LHCN-M2 (cell line): ENCODE measurements at places on chromosomes 16 and 17.

GRCh38 chr16:57656342-57656955 is 11.7 kb upstream of the ADGRG3 start:
- no peak for DNase-seq

GRCh38 chr16:53849585-53849984 is 145.6 kb downstream of the FTO start:
- peak; percentile 28 for DNase-seq

GRCh38 chr16:23920899-23921298 is 85.1 kb downstream of the PRKCB start:
- no peak for DNase-seq

DNA sequence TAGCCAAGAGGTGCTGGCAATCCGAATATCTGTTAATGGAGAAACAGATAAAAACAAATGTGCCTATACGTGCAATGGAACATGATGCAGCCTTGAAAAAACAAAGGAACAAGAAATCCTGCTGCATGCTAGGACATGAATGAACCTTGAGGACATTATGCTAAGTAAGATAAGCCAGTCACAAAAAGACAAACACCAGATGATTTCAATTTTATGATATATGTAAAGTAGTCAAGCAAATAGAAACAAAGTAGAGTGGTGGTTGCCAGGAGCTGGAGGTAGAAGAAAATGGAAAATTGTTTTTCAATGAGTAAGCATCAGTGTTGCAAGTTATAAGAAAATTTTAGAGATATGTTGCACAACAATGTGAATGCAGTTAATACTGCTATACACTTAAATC is 409.7 kb upstream of the CDH8 start:
- DNase-seq: no peak

DNA sequence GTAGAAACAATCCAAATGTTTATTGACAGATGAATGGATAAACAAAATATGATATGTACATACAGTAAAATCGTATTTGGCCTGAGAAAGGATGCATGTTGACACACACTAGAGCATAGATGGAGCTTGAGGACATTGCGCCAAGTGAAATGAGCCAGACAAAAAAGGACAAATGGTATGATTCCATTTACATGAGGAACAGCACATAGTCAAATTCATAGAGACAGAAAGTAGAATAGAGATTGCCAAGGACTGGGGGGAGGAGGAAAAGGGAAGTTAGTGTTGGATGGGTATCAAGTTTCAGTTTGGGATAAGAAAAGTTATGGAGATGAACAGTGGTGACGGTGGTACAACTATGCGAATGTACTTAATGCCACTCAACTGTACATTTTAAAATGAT is 47.9 kb downstream of the COPRS start:
- no peak for DNase-seq

GRCh38 chr17:73819440-73820395 is 175.5 kb upstream of the SDK2 start:
- no peak for DNase-seq

DNA sequence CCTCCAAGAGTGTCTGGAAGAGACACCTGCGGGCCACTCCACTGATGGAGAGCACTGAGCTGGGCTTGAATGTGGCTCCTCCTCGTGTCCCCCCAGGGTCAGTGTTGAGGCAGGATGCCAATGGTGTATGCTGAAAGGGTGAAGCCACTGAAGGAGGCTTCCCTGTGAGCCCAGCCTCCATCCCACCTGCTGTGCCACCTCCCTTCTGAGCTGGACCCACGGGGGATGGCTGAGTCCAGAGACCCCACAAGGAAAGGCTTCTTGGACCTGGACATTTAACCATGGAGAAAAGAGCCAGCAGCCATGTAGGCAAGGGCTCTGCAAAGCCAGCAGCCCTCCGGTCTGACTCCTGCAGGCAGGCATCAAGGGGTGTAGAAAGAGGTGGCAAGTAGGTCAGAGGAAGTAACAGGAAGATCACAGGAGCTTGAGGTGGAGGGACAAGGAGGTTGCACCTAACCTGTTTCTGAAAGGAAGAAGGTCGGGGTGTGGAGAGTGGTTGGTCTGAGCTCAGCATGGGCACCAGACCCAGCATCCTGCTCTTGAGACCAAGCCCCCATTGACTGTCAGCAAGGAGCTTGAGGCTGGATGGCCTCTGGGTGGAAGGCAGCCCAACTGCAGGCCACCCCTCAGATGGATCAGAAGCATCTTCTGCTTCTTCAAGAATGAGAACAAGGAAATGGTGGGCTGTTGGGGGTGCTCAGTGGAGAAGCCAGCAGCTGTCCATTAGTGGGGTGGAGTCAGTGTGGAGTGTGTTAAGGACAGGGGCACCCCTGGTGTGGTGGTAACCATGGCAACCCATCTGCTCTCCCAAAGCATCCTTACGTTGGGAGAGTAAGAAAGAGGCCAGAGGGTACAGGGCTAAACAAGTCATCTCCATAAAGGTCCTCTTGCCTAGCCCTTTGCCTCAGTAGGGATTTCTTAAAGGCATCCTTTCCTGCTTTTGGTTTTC is 80.7 kb downstream of the PLD6 start:
- peak; percentile 78 for DNase-seq

- no peak for DNase-seq
These were observed 5.4 kb downstream of the RHBDF2 start for GRCh38 chr17:76495663-76496400.

DNA sequence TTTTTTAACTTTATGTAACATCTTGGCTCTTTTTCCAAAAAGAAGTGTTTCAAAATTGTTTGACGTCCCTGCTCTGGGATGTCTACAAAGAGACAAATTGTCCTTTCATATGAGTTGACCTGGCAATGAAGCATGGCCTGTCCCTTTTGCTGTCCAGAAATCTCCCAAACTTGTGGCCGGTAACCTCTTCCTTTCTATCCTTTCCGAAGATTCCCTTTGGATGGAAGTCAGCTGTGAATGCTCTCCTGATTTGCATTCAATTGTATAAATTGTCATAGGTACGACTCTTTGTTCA is 40.9 kb upstream of the FAM20A start:
- no peak for DNase-seq

DNA sequence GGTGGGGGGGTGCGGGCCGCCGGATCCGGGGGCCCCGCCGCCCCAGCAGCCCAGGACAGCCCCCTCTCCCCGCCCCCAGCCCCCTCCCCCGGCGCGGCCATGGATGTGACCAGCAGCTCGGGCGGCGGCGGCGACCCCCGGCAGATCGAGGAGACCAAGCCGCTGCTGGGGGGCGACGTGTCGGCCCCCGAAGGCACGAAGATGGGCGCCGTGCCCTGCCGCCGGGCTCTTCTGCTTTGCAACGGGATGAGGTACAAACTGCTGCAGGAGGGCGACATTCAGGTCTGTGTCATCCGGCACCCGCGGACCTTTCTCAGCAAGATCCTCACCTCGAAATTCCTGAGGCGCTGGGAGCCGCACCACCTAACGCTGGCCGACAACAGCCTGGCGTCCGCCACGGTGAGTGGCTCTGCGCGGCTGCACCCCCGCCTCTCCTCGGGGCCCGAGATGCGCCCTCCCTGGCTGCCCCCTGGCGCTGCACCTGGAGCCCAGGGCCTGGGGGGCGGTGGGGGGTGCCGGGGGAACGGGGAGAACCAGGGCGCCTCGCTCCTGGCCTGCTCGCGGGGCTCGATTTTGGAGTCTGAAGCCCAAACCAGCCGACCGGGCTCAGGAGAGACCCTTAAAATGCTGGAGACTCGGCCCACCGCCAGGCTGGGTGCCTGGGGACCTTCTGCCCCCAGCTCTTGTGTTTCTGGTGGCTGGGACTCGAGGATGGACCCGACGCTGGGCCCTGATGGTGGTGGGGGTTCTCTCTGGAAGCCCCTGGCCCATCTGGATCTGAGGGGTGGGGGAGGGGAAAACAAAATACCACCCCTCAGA is 744 bp downstream of the CMIP start:
- peak; percentile 7 for DNase-seq

- no peak for DNase-seq
These were observed 31.5 kb downstream of the FA2H start for GRCh38 chr16:74743045-74743667.

DNA sequence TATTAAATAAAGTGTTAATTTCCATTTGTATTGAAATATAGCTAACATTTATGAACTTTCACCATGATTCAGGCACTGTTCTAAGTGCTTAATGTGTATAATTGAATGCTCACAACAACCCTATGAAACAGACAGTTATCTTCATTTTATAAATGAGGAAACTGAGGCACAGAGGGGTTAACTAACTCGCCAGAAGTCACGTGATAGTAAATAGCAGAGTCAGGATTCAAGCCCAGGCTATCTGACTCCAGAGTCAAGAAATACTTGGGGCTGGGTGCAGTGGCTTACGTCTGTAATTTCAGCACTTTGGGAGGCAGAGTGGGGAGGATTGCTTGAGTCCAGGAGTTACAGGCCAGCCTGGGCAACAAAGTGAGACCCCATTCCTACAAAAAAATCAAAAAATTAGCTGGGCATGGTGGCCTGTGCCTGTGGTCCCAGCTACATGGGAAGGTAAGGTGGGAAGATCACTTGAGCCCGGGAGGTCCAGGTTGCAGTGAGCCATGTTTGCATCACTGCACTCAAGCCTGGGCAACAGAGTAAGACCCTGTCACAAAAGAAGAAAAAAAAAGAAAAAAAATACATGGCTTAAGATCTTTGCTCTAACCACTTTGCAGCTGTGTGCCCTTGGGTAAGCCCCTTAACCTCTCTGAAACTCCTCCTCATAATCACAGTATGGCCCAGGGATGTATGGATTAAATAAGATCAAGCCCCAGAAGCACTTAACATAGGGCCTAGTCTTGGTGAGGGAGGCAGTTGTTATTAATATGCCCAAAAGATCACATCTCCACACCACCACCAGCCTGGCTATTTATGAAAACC is 29.0 kb downstream of the WSB1 start:
- DNase-seq: no peak

GRCh38 chr16:11635679-11636171 is 32.5 kb upstream of the SNN start:
- DNase-seq: no peak

- peak; percentile 58 for DNase-seq
These were observed 76.4 kb downstream of the KCNJ12 start for GRCh38 chr17:21452377-21453143.
